ENCODE measurements at places on chromosomes 5 and 9.

DNA sequence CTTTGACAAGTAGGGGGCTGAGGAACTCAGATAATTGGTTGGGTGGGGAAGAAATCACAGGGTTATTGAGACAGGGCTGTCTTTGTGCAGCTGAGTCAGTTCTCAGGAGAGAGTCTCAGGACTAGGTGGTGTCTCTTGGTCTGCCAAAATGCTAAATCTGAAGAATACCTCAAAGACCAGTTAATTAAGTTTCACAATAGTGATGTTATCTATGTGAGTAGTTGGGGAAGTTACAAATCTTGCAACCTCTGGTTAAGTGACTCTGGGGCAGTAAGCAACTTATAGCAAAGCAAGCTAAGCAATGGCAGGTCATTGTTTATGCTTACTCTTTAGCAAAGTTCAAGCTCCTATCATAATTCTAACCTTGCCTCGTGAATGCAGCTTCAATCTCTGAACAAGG lies 53.6 kb downstream of the GIN1 start:
- no peak for DNase-seq

DNA sequence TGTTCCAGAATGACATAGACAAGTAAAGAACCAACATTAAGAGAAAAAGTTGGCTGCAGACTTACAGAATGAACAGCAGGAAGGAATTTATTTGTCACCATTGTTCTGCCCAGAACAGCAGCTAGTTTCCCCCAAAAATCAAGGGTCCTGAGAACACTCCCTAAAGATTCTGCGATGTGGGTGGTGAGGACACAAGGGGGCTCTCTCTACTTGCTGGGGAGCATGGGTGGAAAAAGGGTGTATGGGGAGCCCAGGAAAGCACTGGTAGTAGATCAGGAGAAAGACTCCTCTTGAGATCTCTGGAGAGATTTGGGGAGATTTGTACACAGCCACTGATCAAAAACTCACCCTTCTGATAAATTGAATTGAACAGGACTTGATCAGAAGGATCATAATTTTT lies 316.5 kb downstream of the KCTD16 start:
- no peak for DNase-seq

DNA sequence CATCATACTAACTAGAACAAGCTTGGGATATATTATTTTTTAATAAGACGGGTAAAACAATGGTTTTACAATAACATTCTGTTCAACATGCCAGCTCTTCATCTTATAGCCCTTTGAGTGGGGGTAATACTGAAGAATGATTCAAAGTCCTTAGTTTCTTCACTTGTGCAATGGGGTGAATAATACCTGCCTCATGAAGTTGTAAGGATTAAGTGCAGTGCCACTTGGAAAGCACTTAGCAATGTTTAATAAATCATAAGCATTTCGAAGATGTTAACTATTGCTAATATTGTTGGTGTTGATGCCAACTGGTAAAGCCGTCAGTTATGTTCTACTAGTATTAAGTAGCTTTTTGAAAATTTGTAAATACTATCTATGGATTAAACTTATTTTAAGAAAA lies 38.0 kb downstream of the TNPO1 start:
- no peak for DNase-seq

- peak; percentile 65 for DNase-seq
Observed at GRCh38 chr5:140244525-140245025, 58.3 kb downstream of the PFDN1 start.

DNA sequence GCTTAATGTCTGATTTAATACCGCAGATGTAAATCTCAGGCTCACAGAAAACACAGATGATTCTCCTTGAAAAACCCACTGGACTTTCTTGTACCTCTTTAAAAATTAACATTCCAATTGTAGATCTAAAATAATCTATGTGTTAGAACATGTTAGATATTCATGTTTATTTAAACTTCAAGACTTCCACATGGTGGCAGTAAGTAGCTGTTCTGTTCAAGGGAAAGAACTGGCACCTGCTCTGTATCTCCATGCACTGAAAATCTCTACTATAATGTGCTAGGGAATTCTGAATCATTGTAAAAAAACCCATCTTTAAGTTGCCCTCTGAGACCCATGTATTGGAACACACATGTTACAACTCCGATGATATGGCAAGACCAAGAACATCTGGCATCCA lies 366.9 kb downstream of the DMRTA1 start:
- no peak for DNase-seq

DNA sequence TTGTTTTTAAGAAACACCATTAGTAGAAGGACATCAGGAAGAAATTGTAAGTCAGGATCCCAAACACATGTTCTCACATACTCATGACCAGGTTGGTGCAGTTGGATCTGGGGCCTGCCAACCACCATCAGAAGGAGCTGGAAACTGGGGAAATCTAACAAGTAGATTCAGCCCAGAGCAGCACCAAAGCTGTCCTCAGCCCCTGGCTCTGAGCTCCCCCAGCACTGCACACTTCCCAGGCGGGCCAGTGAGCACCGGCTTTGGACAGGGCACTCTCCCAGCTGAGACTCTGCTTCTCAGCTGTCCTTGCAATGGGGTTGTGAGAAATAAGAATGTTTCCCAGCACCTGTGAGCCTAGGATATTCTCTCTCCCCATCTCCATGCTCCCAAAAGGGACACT lies 162.5 kb downstream of the PAX5 start:
- no peak for DNase-seq

GRCh38 chr5:65813174-65813573 lies 91.2 kb downstream of the NLN start:
- DNase-seq = no peak

DNA sequence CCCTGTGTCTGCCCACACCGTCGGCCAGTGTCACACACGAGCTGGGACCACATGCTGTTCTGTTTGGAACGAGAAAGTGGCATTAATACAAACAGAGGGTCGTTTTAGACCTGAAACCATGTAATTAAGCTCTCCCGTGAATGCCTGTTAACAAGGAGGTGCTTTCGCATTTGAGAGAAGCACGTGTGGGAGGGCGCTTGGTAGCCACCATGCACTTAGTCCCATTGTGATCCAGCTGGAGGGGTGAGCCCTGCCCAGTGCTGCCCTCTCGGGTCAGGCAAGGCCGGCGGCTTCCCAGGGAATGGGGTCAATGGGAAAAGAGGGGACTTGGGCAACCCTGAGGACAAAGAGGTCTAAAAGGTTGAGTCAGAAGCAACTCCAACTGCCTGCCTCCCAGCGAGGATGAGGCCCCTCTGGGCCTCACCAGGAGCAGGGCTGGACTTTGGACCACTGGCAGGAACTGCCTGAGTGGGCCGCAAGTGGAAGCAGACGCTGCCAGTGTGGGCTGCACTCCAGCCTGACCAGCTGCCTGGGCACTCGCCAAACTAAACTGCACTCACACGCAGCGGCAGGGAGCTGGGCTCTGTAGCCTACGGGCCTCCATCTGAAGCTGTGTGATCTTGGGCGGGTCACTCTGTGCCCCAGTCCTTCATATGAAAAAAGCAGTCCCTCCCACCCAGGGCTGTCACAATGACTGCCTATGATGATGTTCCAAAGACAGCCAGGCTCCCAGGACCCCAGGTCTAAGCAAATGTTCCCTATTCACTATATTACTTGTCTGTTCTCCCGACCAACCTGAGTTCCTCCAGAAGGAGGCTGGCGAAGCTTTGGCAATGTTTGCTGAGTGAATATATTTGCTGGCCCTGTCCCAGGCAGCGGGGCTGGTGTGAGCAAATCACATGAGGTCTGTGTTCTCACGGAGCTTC lies 195.7 kb downstream of the CDK5RAP2 start:
- DNase-seq = no peak

GRCh38 chr9:100285601-100286000 lies 67.1 kb downstream of the TEX10 start:
- no peak for DNase-seq

DNA sequence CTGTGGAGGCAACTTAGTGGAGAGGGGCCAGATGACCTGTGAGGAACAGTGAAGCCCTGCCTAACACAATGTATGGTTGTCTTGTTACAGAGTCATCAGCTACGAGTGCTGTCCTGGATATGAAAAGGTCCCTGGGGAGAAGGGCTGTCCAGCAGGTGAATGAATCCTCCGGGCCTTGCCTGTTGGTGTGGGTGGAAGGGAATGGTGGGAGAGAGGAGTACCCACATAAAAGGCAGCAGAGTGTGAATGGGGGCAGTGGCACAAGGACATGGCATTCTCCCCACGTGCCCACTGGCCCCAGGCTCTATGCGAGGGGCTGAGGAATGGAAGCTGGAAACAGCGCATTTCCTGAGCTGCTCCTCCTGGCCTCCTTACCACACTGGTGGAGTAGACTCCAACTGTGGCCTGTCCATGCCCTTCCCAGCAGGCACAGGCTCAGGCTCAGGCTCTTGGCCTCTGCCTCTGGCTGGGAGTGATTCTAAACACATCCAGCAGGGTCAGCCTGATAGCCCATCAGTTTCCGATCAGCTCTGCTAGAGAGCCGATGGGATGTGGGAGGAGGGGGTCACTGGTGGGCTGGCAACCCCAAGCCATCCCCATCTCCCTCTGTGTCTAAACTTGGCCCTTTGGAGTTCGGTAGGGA lies 15.3 kb downstream of the TGFBI start:
- no peak for DNase-seq

GRCh38 chr5:180059326-180059725 lies 12.2 kb downstream of the RNF130 start:
- no peak for DNase-seq

DNA sequence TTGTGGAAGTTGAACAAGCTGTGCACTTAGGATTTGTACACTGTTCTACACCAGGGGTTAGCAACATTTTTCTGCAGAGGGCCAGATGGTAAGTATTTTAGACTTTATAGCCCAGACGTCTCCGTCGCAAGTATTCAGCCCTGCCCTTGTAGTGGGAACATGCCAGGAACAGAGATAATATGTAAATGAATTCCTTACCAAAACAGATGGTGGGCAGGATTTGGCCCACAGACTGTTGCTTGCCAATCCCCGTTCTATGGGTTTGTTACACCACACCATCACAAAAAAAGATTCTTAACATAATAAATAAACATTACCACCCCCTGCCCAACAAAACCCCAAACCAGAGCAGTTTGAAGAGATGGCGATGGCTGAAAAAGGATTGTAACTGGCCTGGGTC lies 74.3 kb downstream of the AMBP start:
- no peak for DNase-seq

DNA sequence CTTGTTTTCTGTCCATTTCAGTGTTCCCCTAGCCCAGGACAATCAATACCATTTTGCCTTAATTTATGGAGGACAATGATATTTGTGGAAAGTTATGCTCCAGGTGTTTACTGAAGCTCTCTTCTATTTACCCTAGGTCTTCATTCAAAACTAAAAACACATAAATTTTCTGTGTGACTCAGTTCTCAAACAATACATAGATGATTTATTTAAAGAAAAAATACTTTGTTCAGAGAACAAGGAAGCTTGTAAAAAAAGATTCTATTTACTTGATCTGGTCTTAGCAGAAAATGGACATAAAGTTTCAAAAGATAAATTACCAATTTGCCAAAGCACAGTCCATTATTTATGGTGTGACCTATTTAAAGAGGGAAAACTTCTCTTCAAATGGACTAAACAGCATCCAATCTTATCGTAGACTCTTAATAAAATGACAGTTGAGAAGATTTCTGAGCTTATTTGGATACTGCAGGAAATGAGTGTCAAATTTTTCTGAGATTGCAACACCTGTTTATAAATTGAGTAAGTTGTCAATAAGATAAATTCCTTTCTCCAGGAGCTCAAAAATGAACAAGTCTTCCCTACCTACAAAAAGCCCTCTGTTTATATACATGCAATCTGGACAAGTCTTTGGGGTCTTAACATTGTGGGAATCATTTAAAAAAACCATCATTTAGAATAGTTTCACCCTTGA lies 627.2 kb downstream of the PSAT1 start:
- no peak for DNase-seq

DNA sequence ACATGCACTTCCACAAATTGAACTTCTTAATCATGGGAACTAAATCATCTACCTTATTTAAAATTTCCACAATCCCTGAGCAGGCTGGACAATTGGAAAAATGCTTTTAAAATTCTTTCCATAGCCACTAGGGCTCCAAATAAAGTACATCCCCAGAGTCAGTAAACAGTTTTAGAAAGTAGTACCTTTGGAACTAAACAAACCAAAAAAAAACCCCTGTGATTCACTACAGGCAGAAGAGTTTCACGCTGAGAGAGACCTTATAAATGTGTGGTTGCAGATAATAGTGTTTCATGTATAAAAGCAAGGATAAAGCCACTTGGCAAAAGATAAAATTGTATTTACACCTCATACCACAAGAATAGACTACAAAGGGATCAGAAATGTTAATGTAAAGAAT lies 11.8 kb upstream of the HMGCR start:
- no peak for DNase-seq

DNA sequence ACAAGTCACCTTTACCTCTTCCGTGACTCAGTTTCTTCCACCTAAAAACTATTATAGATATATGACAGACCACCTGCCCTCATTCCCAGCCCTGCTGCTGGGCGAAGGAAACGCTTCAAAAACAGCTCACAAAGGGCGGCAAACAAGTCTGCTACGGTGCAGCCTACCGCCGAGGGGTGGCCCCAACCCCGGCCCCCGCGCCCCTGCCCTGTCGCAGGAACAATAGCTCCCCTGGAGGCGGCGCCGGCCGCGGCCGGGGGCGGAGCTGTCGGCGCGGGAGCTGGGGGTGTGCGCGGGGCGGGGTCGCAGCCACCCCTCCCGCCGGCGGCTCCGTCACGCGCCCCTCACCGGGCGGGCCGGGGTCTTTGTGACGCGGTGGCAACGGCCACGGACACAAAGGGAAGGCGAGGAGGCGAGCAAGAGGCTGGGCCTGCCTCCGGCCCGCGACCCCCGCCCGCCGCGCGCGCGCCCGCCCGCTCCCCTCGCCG lies at the start of gene TMEFF1:
Gene TMEFF1 (plus strand): TSS at position 362 of the 488 bp plus-strand sequence. CDS start 396 bp downstream, outside the sequence.
- DNase-seq = peak; percentile 34

- no peak for DNase-seq
Observed at GRCh38 chr9:81112627-81113452, 576.5 kb downstream of the TLE1 start.

GRCh38 chr9:125527471-125528002 lies 179.5 kb downstream of the MAPKAP1 start:
- DNase-seq = no peak

GRCh38 chr5:58043032-58043945 lies 416.6 kb downstream of the PLK2 start:
- no peak for DNase-seq

DNA sequence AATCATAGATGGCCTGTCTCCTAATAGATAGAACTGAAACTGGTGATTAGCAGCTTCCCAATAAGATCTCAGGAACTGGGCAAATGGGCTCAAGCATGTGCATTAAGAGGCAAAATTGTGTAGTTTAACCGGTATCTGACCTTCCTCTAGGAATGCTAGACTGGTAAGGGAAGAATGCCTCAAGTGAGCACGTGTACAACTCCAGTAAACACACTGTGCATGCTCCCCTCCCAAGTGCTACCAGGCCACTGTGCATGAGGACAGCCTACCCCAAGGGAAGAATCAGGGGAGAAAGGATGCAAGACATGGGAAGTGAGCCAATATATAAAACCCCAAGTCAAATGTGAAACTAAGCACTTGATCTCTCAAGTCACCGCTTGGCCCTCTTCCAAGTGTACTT lies 1157.4 kb upstream of the CDH18 start:
- DNase-seq = no peak
